ENCODE measurements at places on chromosomes 4 and X.

DNA sequence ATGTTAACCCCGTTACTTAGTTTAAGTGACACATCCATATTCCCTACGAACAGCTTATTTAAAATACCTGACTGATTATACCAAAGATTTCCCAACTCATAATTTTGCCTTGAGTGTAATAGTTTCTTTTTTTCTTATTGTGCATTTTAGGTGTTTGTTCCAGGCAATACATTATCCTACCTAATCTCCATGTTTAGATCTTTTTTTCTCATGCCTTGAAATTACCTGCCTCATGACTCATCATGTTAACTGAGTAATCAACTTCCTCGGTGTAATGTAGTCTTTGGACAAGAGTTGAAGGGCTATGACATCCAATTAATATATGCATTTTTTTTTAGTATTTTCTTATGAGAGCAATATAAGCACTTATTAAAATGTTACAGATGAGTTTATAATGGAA is 228.7 kb upstream of the ANKRD50 start:
- DNase-seq: no peak

GRCh38 chr4:37422102-37422501 is 177.6 kb downstream of the NWD2 start:
- no peak for DNase-seq

- DNase-seq: no peak
Measured at GRCh38 chrX:22165732-22166457, 106.8 kb upstream of the CBLL2 start.

DNA sequence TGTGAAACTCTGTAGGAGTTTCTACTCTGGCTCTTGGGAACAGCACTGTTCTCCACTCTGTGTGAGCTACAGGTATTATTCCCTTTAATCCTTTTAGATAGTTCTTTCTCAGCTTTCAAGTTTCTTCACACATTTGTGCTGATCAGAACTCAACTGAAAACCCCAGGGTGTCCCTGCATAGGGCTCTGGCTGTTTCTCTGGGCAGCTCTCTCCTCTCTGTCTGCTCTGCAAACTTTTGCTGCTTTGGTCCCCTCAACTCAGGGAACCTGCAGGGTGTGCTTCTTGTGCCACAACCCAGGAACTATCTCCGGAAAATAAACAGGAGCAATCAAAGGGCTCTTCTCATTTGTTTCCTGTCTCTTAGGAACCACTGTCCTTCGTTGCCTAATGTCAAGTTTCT is 196.6 kb upstream of the GABRA2 start:
- no peak for DNase-seq

DNA sequence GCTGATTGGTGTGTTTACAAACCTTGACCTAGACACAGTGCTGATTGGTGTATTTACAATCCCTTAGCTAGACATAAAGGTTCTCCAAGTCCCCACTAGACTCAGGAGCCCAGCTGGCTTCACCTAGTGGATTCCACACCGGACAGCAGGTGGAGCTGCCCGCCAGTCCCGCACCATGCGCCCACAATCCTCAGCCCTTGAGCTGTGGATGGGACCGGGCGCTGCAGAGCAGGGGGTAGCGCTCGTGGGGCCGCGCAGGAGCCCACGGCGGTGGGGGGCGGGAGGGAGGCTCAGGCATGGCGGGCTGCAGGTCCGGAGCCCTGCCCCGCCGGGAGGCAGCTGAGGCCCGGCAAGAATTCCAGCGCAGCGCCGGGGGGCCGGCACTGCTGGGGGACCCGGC is 30.7 kb downstream of the MEPE start:
- no peak for DNase-seq

DNA sequence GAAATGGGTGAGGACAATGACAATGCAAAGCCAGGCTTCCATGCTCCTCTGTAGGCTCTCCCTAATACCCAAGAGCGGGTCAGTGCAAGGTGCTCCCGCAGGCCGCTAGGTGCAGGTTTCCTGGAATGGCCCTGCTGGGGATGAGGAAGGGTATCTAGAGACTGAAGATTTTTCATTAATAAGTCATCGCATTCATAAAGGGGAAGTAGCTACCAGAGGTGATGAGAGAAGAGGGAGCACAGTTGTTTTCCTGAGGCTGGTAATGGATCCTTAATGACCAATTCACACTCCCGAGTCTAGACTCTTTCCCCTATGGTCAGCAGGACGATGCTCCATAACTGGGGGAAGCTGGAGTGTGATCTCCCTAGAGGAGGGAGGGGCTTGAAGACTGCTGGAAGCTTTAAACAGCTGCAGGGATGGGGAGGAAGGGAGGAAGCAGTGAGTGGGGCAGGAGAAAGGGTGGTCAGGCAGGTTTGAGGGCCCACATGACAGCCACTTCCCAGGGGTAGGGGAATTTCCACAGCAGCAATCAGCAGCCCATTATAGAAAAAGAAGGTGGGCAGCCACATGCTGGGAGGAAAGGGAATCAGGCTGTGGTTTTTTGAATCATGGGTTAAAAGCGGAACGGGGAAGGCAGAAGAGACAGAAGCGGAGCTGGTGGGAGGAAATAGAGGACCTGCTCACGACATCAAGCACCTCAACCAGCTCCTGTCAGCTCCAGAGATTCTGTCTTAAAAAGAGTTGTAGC is 10.2 kb upstream of the ATP6AP2 start:
- no peak for DNase-seq

GRCh38 chr4:72935462-72935861 is 134.1 kb downstream of the COX18 start:
- DNase-seq: no peak

- DNase-seq: no peak
Measured at GRCh38 chrX:130139474-130140201, 26.0 kb downstream of the AIFM1 start.

- peak; percentile 88 for DNase-seq
Measured at GRCh38 chr4:5037553-5038551, 13.4 kb upstream of the STK32B start.

- DNase-seq: no peak
Measured at GRCh38 chr4:168699224-168699878, 202.5 kb downstream of the PALLD start.

DNA sequence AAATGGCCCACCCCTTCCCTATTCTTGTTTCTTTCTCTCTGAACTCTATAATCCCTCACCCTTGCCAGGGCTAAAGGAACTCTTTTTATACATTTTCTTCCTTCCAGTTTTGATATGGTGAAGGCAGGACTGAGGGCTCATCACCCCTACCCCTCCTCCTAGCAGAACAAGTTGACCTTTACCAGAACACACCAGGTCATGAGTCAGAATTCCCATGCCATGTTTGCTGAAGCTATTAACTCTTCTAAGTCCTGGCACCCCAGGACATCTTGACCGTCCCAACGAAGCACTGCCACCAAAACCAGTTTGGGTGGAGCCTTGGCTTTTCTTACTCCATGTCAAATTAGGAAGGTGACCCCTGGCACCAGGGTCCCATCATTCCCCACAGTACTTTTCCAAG is 57.5 kb upstream of the DYNLT3 start:
- no peak for DNase-seq

Measured in kidney epithelial cell (primary cell).